ENCODE measurements at places on chromosomes 6 and 20.

GRCh38 chr6:113846577-113846976 is 10.6 kb upstream of the MARCKS start:
- DNase-seq = no peak

- DNase-seq = no peak
Observed at GRCh38 chr6:13924146-13924948, 405 bp upstream of the RNF182 start.

- DNase-seq = no peak
Observed at GRCh38 chr6:91886183-91886795, 1299.4 kb upstream of the MAP3K7 start.

GRCh38 chr6:93453956-93454355 is 34.6 kb upstream of the EPHA7 start:
- DNase-seq = no peak

DNA sequence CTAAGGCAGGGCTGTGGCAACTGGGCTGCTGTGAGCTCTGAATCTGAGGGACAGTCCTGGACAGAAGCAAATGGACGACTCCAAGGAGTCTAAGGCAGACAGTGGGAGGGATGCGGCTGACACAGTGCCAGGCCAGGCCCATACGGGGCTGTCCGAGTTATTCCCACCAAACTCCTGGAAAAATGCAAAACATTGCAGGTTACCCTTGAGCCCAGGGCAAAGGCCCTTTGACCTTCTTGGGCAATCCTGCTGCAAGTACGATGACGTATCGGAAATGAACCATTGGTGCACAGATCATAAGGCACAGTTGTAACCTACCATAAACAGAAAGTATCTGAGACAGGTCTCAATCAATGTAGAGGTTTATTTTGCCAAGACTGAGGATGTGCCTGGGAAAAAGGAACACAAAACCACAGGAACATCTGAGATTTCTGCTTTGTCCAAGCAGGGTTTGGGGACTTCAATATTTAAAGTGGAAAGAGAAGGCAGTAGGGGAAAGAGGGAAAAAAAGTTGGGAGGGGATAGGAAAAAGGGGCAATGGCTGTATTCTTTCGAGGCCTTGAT is 118.9 kb downstream of the DACT2 start:
- DNase-seq = no peak

DNA sequence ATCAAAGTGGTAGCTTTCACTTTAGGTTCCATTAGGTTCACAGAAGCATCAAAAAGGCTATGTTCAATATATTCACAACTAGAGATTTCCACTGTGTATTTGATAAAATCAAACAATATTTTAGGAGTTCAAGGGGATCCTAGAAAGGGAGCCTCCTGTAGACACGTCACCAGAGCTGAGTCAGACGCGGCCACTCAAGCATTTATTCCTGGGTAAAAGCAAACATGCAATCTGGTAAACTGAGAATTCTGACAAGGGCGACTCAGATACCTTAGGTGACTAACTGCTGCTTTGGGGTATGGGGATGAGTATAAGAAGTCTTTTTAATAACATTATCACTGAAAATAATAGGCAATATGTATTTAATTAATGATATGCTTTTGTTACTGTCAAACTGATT is 118.7 kb upstream of the HMGN3 start:
- no peak for DNase-seq

DNA sequence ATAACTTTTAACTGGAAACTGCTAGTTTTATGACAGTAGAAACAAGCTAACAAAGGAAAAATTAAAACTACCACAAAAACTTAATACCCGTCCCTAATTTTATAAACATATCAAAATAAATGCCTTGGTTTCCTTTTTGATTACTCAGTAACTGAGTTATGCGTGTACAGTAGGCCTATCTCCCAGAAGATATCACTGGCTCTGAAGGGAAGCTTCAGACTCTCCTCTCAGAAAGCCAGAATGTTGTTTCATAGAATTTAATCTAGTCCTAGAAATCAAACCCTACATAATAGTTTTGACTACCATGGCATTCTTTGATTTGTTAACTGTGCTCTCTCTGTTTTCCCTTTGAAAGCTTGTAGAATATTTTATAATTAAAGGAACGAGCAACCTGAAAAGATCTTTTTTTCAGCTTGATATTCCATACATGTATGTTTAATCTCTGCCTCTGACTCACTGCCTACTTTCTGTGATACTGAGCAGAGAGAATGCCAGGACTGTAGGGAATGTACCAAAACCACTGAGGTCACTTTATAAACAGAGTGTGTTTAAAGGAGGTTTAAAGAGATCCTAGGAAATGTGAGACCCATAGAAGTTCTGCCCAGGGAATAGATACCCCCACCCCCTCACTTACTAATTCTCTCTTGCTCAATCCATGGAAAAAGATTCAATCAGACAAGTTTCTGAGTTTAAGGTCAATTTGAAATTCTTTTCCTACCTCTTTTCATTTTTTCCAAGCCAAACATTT is 311.5 kb downstream of the HDGFL1 start:
- DNase-seq = no peak

Measured in putamen (tissue), 1 donor.